8988T (cell line): ENCODE measurements at places on chromosomes 5 and 9.

DNA sequence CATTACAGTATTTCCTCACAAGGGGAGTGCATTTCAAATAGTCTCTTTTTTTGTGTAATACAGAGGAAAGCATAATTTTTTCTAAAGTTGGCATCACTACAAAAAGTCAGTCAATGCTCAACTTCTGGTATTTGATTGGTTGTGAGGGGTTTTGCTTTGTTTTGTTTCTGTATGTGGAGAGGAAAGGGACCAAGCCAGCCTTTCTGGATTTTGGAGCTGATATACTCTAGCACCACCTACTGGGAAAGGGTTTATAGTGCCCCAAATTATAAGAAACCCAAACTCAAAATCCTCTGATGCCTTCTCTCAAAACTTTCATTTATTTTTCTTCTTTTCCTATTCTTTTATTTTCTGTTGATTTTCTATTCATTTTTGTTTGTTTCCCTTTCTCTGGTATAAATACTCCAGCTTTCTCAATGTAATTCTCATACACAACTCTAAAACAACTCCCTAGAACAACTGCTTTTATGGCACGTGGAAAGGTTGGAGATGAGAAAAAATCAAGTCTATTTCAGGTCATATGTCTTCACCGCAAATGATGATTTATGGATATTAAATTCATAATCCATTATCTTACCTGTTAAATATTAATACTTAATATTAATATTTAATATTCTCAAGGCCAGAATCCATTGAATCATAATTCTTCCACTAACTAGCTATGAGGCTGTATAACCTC, 69.5 kb upstream of the ANXA1 start:
- no peak for DNase-seq

DNA sequence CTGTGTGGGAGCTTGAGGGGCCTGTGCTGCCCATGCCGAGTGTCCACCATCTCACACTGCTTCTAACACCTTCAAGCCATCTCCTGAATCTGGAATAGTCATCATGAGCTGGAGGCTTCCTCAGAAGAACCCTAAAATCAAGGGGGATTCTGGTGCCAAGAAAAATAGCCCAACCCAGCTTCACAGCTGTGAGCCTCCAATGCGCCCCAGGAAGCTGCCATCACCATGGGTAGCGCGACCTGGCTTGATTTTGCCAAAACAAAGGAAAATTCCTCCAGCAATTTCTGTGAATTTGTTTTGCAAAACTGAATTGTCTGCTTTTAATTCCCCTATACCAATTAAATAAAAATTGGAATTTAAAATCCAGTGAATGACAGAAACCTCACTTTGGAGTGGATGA, 6.2 kb upstream of the TIFAB start:
- no peak for DNase-seq

DNA sequence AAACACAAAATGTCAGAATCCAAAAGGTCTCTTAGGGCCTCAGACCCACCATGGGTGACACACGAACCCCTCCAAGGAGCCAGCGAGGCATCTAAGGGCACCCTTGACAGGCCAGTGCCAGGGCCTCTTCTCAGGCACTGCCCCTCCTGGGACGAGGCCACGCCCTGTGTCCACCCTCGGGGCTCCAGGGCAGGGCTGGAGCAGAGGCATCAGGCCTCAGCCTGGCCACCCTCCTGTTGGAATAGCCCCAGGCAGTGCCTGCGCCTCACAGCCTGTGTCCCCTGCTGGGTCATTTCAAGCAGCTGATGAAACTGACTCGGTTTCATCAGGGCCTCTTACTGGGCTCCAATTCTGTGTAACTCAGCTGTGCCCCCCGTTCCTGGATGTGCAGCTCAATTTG, 32.8 kb upstream of the SUSD3 start:
- DNase-seq: no peak

GRCh38 chr5:39730699-39731098, 305.9 kb upstream of the DAB2 start:
- DNase-seq: no peak

DNA sequence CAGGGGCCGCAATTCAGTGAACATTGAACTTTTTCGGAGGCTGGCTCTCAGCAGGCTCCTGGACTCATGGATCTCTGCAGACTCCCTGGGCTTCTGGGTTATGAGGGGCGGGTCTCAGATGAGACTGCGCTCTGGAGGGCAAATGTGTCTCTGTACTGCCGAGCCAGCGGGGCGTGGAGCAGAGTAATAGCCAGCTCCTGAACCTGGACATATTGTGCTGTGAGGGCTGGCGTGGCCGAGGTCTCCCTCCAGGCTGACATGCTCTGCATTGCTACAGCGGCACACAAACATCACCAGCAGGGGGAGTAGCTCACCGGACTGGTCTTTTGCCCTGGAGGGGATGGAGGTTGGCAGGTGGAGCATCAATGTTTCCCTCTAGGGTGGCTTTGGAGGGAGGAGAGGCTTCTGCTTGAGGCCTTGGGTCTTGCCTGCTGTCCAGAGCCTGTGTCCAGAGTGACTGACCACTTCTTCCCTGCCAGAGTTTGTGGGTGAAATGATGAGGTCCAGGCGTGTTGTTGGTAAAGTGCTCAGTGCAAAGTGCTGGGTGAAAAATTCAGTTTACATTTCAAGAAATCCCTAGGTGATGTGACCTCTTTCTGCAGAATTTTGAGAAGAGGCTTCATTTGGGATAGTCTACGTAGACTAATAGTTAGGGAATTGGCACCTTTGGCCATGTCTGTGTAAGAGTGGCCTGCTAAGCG, 10.9 kb upstream of the GADD45G start:
- peak; percentile 76 for DNase-seq

DNA sequence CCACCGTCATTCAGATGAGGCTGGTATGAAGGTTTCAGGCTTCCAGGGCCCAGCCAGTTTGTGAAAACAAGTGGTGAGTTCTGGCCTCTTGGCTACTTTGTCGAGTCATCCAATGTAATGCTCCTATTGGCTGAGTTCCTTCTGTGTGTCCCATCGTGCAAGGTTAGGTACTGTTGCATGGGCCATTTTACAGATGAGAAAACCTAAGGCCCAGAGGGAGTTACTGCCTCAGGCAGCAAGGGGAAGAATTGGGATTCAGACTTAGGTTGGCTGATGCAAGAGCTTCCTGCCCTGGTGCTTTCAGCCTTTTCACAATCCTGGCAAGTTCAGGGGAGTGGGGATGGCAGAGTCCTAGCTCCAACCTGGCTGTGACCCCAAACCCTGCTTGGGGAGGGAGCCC, 17.4 kb upstream of the PITX1 start:
- no peak for DNase-seq

DNA sequence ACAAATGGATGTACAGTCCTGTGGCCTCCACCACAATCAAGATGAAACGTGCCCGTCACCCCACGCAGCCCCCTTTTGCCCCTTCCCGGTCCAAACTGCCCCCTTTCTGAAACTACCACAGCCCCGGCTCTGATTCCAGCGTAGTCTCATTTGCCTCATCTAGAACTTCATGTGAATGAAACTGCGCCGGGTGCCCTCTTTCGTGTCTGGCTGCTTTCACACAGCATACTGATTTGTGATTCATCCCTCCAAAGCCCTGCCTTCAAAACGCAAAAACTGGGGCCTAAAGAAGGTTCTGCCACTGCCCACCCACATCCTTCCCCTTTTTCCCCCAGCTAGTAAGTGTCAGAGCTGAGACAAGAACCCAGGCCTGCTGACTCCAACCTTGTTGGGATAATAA, 31.5 kb upstream of the NCS1 start:
- DNase-seq: no peak

DNA sequence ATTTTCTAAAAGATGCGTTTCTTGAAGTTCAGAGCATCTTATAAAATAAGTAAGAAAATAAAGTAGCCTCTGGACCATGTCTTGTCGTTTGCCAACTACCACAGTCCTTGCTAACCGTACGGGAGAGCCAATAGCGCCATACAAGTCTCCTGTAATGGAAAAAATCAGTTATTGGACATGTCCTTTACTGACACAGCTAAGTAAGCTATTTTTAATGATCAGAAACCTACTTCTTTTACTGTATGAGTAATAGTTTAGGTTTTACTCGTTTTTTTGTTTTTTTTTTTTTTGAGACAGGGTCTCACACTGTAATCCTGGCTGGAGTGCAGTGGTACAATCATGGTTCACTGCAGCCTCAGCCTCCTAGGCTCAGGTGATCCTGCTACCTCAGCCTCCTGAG, 37.7 kb upstream of the RAPGEF6 start:
- DNase-seq: no peak

GRCh38 chr5:98909363-98909762, 19.4 kb downstream of the CHD1 start:
- no peak for DNase-seq

DNA sequence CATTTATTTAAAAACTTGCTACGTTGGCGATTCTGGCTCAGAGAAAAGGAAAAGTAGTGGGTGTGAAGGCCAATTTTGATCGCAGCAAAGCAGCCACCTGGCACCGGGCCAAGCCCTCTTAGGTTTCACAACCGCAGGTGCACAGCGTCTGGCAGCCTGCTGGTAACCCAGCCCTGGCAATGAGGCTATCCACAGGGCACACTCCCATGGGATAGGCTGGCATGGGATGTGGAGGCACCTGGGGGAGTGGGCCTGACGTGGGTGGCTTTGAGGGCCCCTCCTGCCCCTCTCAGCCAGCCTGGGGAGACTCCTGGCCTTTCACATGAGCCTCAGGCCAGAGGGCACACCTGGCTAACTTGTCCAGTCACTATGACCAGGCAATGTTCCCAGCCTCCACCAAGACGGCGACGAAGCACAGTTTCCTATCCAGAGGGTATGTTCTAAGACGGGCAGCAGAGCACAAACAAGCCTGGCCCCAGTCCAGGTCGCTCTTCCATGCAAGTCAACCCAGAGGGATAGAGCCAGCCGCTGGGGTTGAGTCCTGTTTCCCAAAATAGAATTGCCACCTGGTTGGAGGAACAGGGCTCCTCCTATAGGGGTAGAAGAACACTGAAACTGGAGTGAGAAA, 19.0 kb downstream of the CMBL start:
- no peak for DNase-seq

DNA sequence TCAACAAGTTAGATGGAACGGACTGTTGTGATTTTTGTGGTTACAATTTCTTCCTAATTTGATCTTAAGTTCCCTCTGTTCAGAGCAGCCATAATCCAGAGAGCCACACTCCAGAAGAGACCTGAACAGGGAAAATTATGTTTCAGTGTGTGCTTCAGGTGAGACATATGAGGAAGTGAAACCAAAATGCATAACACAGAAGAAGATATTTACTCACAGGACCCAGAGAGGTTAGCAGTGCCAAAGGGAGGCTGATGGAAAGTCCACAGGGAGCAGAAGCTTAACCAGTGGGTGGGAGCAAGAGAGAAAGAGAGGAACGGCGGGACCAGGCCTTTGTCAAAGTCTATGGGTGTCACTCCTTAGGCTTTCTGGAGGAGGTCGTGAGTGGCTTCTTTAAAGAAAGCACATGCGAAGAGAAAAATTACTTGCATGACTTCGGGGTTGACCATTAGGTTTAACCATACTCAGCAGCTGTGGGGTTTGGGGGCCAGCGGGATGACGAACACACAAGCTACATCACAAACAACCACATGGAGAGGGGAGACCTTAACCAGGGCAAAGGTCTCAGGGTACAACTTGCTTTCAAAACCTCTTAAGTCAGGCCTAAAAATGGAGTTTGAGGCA, 141.4 kb downstream of the MED10 start:
- no peak for DNase-seq
